Activated CD4-positive, alpha-beta T cell treated with anti-CD3 and anti-CD28 coated beads for 36 hours (primary cell): ENCODE measurements at places on chromosomes 13 and 19. TPM values are rescaled to one million over a fixed set of nuclear protein-coding genes. Genes with fewer than 3 reads are reported as not detected.

Gene FFAR3
- total RNA-seq, result 2.4 TPM

DNA sequence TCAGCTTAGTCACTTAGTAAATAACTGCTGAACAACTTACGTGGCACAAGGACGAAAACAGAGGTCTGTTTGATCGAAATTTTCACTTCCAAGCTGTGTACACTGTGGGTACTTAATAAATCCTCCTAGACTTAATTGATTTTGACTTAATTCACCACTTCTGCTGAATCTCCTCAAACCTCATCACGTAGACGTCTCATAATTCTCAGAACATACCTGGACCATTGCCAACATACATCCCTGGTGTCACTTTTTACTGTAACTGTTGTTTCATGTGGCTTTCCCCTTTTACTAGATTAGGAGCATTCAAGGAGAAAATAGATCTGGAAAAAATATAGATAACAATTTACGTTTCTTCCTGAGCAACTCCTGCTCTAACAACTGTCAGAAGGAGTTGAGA, 105.0 kb downstream of the MBNL2 start:
- no peak for DNase-seq

Gene KXD1
- 121 TPM for total RNA-seq

DNA sequence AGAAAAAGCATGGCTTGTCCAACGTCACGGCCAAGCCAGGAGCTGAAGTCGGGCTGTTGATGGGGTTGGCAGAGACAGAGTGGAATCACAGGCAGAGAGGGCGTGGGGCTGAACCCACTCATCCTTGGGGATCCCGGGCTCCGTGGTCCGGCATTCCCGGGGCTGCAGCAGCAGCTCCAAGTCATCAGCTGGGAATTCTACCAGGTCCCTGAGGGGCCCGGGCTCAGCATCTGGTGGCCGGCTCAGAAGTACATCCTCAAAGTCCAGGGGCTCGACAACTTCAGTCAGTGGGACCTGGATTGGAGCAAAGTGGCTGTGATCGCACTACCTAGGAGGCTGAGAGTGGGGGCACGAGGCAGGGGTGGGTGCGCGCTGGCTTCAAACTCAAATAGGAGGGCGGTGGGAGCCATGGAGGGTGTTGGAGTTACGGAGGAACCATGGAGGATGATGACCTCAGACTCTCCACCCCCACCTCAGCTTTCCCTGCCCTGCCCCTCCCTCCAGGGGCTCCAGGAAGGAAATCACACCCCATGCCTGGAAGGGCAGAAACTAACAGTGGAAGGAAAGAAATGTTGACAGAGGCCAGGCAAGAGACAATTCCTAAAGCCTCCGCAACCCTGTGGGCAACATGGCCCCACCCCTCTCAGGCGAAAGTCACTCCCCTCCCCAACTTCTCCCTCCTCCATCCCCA, 9.5 kb downstream of the DOCK6 start:
- DNase-seq, result no peak

Gene FFAR2
- total RNA-seq, result not detected

- no peak for DNase-seq
These were observed 2612.9 kb upstream of the PCDH20 start for GRCh38 chr13:64028551-64028950.

Gene DZIP1
- total RNA-seq, result 0.33 TPM

DNA sequence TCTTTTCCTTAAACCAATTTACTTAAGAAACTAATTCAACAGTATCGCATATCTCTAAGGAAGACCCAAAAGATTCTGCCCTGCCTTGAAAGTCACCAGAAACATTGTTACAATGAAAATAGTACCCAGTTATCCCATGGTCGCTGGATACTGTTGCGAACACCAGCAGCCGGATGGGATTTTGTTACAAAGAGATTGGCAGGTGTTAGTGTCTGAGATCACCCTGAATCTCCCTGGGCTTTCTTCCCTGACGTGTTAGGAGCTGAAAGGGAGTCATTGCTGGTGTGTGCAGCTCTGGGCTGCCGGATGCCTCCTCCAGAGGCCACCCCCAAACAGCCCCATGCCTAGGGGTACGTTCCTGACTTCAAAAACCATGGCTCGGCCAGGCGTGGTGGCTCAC, 38.2 kb downstream of the PTPRS start:
- no peak for DNase-seq

GRCh38 chr13:22561581-22561980, 619.2 kb upstream of the SGCG start:
- no peak for DNase-seq

Gene VSIG10L
- 4.5 TPM for total RNA-seq
